NCI-H82 (cell line): ENCODE measurements at places on chromosomes 1 and 21.

GRCh38 chr1:99705385-99705784 is 59.5 kb downstream of the PALMD start:
- DNase-seq, result peak; percentile 52

GRCh38 chr1:36384542-36385409 is 948 bp downstream of the STK40 start:
- peak; percentile 86 for DNase-seq

- DNase-seq, result no peak
These were observed 34.9 kb downstream of the PTGFRN start for GRCh38 chr1:116944613-116945012.

DNA sequence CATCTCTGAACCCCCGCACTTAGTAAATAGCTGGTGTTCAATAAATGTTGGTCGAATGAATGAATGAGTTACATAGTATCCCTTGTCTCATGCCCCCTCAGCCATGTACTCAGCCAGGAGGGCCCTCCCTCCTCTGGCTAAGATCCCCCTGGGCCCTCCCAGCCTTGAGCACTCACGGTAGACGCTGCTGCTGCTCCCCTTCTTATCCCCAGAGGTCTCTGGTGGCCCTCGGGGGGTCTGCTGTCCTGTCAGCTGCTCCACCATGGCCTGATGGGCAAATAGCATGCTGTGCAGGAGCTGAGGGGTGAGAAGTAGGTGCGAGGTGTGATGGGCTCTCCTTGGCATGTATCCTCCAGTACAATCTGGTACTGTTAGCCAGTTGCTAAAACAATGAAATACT is 1.9 kb downstream of the ETV3L start:
- DNase-seq, result no peak

DNA sequence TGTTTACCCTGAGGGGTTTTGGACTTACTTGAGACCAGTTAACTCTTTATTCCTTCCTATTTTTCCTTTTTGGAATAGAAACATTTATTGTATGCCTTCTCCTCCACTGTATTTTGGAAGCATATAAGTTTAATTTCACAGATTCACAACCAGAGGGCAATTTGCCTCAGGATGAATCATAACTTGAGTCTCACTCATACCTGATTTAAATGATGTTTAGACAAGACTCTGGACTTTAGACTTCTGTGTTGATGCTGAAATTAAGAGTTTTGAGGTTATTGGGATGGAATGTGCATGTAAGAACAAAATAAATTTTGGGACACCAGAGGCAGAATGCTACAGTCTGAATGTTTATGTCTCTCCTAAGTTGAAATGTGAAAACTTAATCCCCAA is 7.1 kb upstream of the ADAM30 start:
- DNase-seq, result no peak

GRCh38 chr1:96361961-96362360 is 359.6 kb upstream of the PTBP2 start:
- DNase-seq, result peak; percentile 14

DNA sequence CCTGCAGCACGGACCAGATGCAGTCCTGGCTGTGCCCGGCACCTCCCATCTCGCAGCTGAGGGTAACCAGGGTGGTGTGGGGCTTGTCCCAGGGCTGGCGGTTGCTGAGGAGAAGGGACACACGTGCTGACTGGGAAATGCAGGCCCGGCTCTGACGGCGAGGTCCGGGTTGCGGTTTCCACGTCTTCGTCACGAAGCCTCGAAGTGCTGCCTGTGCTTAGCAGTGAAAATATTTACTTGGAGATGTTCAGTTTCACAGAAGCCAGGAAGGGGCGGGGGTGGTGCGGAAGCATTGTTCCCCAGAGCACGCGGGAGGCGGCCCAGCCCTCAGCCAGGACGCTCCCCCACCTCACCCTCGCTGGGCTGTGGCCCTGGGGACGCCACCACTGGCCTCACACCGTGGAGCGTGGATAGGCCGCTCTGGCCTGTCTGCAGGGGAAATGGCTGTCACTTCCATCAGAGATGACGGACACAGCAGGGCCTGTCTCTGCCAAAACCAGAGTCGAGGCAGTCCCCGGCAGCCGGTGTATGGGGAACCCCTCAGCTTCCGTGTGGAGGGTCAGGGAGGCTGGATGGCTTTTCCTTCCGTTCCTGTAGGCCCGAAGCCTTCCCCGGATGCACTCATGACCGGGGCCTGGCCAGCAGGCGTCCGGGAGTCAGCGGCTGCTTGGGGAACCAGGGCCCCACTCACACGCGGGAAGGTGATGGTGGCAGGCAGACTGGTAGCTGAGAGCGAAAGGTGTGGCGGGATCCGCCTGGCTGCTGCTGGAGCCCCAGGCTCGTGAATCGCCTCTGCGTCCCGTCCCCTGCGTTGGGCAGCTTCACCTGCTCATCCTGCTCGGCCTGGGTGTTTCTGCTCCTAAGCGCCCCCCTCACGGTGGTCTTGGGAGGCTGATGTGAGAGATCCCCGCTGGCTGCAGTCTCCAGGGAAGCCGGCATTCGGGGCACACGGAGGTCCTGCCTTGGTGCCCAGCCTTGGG is 14.7 kb upstream of the POFUT2 start:
- no peak for DNase-seq

GRCh38 chr1:212699104-212699624 is 476 bp downstream of the BATF3 start:
- DNase-seq, result peak; percentile 91
